ENCODE measurements at places on chromosomes 13 and 19.

DNA sequence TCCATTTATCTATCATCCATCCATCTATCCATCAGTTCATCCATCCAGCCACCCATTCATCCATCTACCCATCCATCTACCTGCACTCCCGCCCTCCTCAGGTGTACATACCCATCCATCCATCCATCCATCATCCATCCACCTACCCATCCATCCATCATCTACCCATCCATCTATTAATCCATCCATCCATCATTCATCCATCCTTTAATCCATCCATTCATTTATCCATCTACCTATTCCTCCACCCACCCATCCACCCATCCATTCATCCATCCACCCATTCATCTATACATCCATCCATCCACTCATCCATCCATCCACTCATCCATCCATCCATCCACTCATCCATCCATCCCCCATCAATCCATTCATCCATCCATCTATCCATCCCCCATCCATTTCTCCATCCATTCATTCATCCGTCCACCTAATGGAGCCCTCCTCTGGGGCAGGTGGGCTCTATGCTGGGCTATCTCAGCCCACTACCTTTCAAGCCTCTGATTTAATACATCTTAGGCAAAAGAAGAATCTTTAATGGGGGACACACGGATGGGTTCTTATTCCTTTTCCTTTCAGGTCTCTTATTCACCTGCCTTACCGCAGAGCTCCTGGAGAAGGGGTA is 178.9 kb downstream of the URI1 start:
- DNase-seq: no peak

GRCh38 chr19:2727640-2727944 is 6.4 kb upstream of the DIRAS1 start:
- no peak for DNase-seq

- no peak for DNase-seq
Observed at GRCh38 chr13:40181203-40181845, 485.1 kb downstream of the FOXO1 start.

- no peak for DNase-seq
Observed at GRCh38 chr19:35054626-35055025, 13.1 kb downstream of the HPN start.

DNA sequence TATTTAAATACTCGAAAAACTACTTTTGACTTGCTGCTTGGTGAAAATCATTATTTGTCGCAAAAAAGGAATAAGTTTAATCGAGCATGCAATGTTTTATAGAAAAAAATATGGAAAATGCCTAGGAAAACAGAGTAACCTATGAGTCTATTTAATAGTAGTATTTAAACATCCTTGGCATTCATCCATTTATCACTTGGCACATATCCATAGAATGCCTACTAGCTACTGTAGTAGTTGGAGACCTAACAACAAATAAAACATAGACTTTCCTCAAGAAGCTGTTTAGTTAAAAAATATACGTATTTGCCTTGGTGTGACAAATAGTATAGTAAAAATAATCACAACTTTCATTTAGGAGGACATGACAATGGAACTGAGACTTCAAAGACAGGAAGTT is 302.1 kb downstream of the DIAPH3 start:
- no peak for DNase-seq

DNA sequence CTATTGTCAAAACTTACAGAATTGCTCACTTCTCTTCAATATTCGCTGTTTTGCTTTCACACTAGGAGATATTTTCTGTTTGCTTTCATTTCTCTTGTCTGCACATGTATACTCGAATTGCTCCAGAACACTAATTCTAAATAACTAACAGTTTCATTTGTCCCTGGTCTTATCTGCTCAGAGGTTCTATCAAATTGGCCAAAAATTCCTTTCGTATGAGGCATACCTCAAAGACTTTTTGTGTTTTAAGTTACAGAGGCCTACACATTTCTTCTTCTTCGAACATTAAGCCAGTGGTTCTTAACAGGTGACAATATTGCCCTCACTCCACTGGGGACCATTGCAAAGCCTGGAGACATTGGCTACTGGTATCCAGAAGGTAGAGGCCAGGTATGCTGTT is 1314.6 kb downstream of the EFNB2 start:
- DNase-seq: no peak

Measured in C1 segment of cervical spinal cord (tissue), 14 donors.